ENCODE measurements at places on chromosomes 1 and 21. TPM values are rescaled to one million over a fixed set of nuclear protein-coding genes. Genes with fewer than 3 reads are reported as not detected.
A peak's percentile ranks its signal among the peaks of the same experiment; 100 is the strongest.

Gene C1orf116
- 0.86 TPM for total RNA-seq

Gene C1QB
- total RNA-seq = not detected

Gene ZBTB8B
- total RNA-seq = 0.12 TPM

Gene ROR1
- 38.3 TPM for total RNA-seq

Gene SLC2A5
- total RNA-seq = 0.79 TPM

Gene B4GALT3
- total RNA-seq = 40.4 TPM

Gene HPCAL4
- 0.20 TPM for total RNA-seq

Gene TEDDM1
- total RNA-seq = not detected

DNA sequence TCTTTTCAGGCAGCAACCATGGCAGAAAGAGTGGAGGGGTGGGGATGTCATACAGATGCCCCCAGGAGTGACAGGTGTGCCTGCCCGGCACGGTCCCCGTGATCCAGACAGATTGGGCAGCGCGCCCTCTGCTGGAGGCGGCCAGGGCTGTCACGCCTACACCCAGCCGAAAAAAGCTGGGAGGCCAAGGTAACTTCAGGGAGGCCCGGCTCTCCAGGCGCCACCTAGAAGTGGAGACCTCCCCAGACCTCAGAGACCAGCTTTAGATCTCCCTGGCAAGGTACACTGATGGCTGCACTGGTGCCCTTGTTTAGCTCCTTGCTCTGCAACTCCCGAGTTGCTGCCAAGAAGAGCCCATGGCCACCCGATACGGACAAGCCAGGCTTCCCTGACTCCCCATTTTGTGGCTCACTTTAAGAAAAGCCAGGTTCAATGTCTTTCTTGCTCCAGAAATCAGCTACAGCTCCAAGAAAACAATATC, 6.6 kb downstream of the GOLT1A start:
- H3K27ac ChIP-seq = no peak overlapping the region
- H3K4me1 ChIP-seq = no peaks in the 10 kb centered on the region
- DNase-seq = no peak
- peaks cover 7% of the 10 kb centered on the region for H3K27me3 ChIP-seq
- no peaks in the 10 kb centered on the region for H3K36me3 ChIP-seq

DNA sequence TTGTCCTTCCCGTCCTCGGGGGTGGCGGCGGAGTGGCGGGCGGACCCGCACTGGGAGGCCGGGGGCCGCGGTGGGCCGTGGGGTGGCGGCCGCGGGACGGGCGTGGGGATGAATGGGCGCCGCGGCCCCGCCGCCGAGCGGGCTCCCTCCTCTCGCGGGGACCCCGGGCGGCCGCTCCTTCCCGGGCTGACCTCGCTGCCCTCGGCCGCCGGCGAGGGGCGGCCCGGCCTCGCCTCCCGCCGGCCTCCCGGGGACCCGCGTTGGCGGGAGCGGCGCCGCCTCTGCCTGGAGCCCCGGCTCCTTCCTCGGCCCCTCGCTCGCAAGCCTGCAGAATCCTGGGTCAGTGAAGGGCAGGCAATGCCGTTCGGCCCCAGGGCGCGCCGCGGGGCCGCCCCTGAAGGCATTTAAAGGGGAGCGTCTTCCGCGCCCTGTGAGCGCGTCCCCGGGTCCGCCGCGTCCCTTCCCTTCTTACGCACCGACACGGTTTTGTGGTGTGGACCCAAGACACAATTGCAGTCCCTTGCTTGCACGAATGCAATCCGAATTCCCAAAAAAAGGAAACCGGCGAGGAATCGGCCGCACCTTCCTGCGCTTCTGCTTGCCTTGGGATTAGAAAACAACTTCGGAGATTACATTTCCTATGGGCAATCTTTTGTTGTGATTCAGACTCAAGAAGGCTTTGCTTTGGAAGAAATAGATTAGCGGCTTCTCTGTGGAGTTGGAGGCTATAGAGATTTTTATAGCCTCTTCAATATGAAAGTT, 776 bp downstream of the ITSN1 start:
- H3K27ac ChIP-seq = peak overlapping the region; percentile 62
- DNase-seq = peak; percentile 20
- H3K27me3 ChIP-seq = no peaks in the 10 kb centered on the region
- peak overlapping the region; percentile 86 for H3K4me3 ChIP-seq
- no peaks in the 10 kb centered on the region for H3K36me3 ChIP-seq

DNA sequence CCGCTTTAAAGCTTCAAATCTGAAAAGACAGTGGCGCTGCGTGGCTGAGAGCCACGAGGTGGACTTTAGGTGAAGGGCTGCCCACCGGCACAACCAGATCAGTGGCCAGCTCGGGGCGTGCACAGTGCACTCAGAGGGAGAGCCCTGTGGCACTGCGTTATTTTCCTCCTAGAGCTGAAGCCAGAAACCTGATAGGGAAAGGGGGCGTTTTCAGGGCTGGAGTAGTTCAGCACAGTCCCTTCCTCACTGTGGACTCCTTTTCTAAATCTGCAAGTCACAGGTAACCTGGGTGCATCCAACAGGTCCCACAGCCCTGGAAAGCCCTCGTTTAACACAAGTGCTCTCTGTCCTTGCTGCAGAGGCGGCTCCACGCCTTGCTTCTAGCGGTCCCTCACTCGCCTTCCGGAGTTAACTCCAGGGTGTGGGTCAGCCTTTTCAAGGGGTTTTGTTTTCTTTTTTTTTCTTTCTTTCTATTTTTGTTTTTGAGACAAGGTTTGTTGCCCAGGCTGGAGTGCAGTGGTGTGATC, 81.2 kb downstream of the GALNT2 start:
- H3K4me1 ChIP-seq = peaks cover 14% of the 10 kb centered on the region
- H3K36me3 ChIP-seq = no peaks in the 10 kb centered on the region
- no peak overlapping the region for H3K4me3 ChIP-seq
- no peak overlapping the region for H3K27ac ChIP-seq

GRCh38 chr1:108972951-108973350, 9.7 kb upstream of the CLCC1 start:
- DNase-seq = no peak
- H3K27ac ChIP-seq = no peak overlapping the region
- H3K36me3 ChIP-seq = peaks cover 25% of the 10 kb centered on the region
- H3K4me1 ChIP-seq = no peaks in the 10 kb centered on the region
- no peak overlapping the region for H3K4me3 ChIP-seq

GRCh38 chr21:45112371-45112770, 38.0 kb downstream of the ADARB1 start:
- peak; percentile 17 for DNase-seq
- H3K4me1 ChIP-seq = peaks cover 7% of the 10 kb centered on the region
- H3K27ac ChIP-seq = no peak overlapping the region
- no peaks in the 10 kb centered on the region for H3K36me3 ChIP-seq
- H3K27me3 ChIP-seq = no peaks in the 10 kb centered on the region

DNA sequence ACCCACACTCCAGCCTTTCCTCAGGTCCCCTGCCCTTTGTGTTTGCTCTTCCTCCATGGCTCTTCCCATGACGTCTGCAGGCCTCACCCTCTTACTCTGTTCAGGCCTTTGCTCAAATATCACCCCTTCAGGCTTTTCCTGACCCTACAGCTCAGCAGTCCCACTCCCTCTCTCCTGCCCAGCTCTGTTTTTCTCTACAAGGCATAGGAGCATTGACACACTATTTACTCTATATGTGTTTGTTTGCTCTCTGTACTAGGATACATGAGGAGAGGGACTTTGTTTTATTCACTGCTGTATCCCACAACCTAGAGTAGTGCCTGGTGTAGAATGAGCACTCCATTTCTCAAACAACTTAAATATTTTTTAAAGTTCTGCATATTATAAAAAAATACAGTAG, 107.4 kb upstream of the COA6 start:
- H3K36me3 ChIP-seq = no peaks in the 10 kb centered on the region
- DNase-seq = no peak
- H3K4me1 ChIP-seq = no peaks in the 10 kb centered on the region
- no peak overlapping the region for H3K27ac ChIP-seq
- no peaks in the 10 kb centered on the region for H3K27me3 ChIP-seq

GRCh38 chr1:53681977-53682685, 56.8 kb downstream of the GLIS1 start:
- H3K27ac ChIP-seq = no peak overlapping the region
- H3K36me3 ChIP-seq = no peaks in the 10 kb centered on the region
- H3K4me3 ChIP-seq = no peak overlapping the region
- H3K27me3 ChIP-seq = no peaks in the 10 kb centered on the region
- H3K4me1 ChIP-seq = peaks cover 37% of the 10 kb centered on the region

DNA sequence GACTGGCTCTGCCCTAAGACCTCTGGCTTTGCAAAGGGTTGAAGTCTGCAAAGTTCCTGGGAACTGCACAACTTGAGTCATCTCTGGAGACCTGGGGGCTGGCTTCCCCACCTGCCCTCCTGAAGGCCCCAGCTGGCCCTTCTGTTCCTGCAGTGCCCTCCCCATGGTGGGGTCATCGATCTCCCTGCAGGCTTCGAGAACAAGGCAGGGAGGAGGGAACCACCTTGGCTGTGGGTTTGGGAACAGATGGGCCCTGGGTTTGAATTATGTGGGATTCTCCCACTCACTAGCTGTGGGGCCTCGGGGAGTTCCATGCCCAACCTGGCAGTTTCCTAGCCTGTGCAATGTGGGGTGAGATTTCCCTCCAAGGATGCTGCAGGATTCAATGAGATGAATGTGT, 310.2 kb downstream of the PTPRU start:
- no peaks in the 10 kb centered on the region for H3K27me3 ChIP-seq
- H3K36me3 ChIP-seq = no peaks in the 10 kb centered on the region
- no peaks in the 10 kb centered on the region for H3K4me1 ChIP-seq
- H3K4me3 ChIP-seq = no peak overlapping the region
- no peak for DNase-seq
- no peak overlapping the region for H3K27ac ChIP-seq

GRCh38 chr1:7014640-7014930, 229.3 kb downstream of the CAMTA1 start:
- no peaks in the 10 kb centered on the region for H3K4me1 ChIP-seq
- H3K4me3 ChIP-seq = no peak overlapping the region
- no peaks in the 10 kb centered on the region for H3K27me3 ChIP-seq
- DNase-seq = no peak

GRCh38 chr1:40044110-40044509, 3.6 kb downstream of the CAP1 start:
- no peak overlapping the region for H3K27ac ChIP-seq
- peaks cover 11% of the 10 kb centered on the region for H3K36me3 ChIP-seq
- DNase-seq = no peak
- H3K4me1 ChIP-seq = peaks cover 34% of the 10 kb centered on the region

DNA sequence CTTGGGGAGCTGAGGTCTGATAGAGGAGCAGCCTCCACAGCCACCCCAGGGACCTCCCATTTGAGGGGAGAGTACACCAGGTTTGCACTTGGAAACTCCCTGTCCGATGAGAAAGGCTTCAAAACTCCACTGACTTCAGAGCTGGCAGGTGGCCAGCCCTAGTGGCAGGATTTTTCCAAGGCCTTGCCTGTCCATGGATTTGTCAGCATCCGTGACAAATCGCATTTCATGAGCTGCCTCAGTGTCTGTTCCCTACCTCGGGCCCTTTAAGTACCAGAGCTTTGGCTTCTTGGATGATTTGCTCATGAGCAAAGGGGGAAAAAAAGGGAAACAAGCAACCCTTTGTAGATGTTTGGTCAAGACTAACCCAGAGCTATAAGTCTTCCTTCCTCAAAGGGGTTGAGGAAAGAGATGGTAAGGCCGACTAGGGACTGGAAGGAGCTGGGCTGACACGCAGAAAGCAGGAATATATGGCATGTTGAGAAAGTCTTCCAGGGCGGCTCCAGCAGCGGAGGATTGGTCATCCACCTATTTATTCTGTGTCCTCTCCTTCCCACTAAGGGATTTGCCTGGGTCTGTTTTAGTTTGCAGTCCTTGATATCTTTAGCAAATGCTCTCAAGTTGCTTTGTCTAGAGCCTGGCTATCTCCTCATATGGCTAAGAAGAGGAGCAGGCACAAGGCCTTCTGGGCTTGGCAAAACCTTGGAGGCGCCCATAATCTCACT, 2.7 kb upstream of the HSPG2 start:
- H3K27me3 ChIP-seq = no peaks in the 10 kb centered on the region
- no peaks in the 10 kb centered on the region for H3K36me3 ChIP-seq
- peaks cover 61% of the 10 kb centered on the region for H3K4me1 ChIP-seq
- peak overlapping the region; percentile 90 for H3K27ac ChIP-seq
- H3K4me3 ChIP-seq = no peak overlapping the region

DNA sequence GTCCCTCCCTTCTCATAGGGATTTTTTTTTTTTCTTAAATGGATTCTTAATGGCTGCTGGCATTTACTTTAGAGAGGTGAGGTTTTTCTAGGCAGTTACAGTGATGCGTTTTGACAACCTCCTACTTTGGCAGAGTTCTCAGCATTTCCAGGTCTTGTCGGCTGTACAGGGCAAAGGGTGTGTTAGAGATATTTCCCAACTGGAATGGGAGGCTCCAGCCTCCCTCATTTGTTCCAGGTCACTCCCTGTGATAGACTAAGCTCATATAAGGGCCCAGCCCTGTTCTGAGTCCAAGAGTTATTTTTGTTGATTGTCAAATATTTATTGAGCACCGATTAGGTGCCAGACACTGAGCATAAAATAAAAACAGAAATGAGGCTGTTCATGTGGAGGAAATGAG, 7.6 kb upstream of the XKR8 start:
- no peak overlapping the region for H3K27ac ChIP-seq
- H3K4me3 ChIP-seq = no peak overlapping the region
- no peak for DNase-seq

- no peak for DNase-seq
- H3K4me3 ChIP-seq = no peak overlapping the region
- H3K27me3 ChIP-seq = no peaks in the 10 kb centered on the region
- H3K27ac ChIP-seq = no peak overlapping the region
These were observed 168.8 kb downstream of the TNR start for GRCh38 chr1:175574566-175574965.

DNA sequence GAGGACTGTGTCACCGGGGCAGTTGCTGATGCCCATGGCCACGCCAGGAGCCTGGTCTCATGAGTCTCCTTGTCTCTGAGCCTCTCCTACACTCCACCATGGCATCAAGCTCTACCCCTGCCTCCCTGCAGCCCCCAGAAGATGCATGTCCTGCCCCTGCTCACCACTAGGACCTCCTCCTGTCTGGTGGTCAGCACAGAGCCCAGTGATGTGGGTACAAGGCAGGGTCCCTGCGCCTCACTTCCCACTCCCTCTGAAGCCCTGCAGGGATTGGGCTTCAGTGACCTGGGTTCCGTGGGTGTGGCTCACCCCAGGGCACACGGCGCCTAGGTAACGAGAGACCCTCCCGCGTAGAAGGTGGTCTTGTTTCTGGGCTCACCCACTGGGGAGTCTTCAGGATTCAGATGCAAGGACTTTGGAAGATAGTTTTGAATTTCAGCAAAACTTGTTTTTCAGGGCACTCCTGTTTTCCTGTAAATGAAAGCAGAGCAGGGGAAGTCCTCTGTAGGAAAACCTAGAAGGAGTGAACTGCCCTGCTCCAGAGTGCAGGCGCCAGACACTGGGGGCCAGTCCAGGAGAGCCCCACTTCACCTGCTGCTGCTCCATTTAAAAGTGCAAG, 2.8 kb downstream of the COL18A1 start:
- H3K27me3 ChIP-seq = no peaks in the 10 kb centered on the region
- no peaks in the 10 kb centered on the region for H3K36me3 ChIP-seq
- DNase-seq = no peak
- no peak overlapping the region for H3K4me3 ChIP-seq
- H3K27ac ChIP-seq = no peak overlapping the region

Data from astrocyte (in vitro differentiated cells and primary cell).